Endothelial cell of coronary artery (primary cell): ENCODE measurements at places on chromosomes 13 and 19. TPM values are rescaled to one million over a fixed set of nuclear protein-coding genes. Genes with fewer than 3 reads are reported as not detected.

PSG3 gene
- not detected in 2 replicates for total RNA-seq

CACNG8 gene
- 1.7 and 3.6 TPM in 2 replicates for total RNA-seq

PSPN gene
- total RNA-seq: 0.54 and 1.6 TPM in 2 replicates

KLHL1 gene
- total RNA-seq: not detected in 2 replicates

SYT5 gene
- not detected in 2 replicates for total RNA-seq

TMEM255B gene
- total RNA-seq: 23.0 and 26.9 TPM in 2 replicates

GYS1 gene
- total RNA-seq: 27.3 and 31.8 TPM in 2 replicates

C19orf67 gene
- not detected in 2 replicates for total RNA-seq

CFAP97D2 gene
- total RNA-seq: not detected in 2 replicates

CCDC61 gene
- 7.2 and 8.3 TPM in 2 replicates for total RNA-seq

DACT3 gene
- total RNA-seq: 0.19 and 0.27 TPM in 2 replicates

PRSS57 gene
- not detected in 2 replicates for total RNA-seq

ZNF723 gene
- total RNA-seq: not detected in 2 replicates
